ENCODE measurements at places on chromosomes 3 and 15.

- no peak for DNase-seq
Measured at GRCh38 chr15:68154923-68155559, 50.1 kb downstream of the CALML4 start.

- DNase-seq: no peak
Measured at GRCh38 chr15:89034305-89034704, 54.0 kb upstream of the ABHD2 start.

DNA sequence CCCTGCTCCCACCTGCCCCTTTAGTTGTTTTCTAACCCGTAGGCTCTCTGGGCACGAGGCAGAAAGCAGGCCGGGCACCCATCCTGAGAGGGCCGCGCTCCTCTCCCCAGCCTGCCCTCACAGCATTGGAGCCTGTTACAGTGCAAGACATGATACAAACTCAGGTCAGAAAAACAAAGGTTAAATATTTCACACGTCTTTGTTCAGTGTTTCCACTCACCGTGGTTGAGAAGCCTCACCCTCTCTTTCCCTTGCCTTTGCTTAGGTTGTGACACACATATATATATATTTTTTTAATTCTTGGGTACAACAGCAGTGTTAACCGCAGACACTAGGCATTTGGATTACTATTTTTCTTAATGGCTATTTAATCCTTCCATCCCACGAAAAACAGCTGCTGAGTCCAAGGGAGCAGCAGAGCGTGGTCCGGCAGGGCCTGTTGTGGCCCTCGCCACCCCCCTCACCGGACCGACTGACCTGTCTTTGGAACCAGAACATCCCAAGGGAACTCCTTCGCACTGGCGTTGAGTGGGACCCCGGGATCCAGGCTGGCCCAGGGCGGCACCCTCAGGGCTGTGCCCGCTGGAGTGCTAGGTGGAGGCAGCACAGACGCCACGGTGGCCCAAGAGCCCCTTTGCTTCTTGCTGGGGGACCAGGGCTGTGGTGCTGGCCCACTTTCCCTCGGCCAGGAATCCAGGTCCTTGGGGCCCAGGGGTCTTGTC is 48.5 kb downstream of the PGPEP1L start:
- no peak for DNase-seq

DNA sequence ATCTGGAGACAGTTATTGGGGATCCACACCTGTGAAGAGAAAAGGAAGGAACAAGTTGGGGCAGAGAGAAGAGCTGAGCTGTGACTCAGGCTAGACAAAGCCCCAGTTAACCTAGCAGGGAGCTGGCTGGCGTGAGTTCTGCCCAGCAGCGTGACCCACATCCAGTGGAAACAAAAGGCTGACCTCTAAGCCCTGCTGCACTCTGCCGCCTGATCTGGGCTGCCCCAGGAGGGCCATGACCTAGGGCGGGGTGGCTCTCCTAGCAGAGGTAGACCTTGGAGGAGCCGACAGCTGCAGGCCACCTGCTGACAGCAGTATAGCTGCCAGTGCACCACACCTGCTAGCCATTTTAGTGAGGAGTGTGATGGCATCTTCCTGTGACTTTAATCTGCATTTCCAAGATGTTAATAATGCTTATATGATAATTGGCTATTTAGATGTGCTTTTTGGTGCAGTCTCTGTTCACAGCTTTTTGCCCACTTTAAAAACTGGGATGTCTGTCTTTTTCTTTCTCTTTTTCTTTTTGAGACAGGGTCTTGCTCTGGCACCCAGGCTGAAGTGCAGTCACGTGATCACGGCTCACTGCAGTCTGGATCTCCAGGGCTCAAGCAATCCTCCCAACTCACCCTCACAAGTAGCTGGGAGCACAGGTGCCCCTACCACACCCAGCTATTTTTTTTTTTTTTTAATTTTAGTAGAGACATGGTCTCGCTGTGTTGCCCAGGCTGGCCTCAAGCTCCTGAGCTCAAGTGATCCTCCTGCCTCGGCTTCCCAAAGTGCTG is 78.1 kb downstream of the LSM3 start:
- no peak for DNase-seq

- DNase-seq: no peak
Measured at GRCh38 chr15:100833417-100834389, 45.9 kb upstream of the ALDH1A3 start.

DNA sequence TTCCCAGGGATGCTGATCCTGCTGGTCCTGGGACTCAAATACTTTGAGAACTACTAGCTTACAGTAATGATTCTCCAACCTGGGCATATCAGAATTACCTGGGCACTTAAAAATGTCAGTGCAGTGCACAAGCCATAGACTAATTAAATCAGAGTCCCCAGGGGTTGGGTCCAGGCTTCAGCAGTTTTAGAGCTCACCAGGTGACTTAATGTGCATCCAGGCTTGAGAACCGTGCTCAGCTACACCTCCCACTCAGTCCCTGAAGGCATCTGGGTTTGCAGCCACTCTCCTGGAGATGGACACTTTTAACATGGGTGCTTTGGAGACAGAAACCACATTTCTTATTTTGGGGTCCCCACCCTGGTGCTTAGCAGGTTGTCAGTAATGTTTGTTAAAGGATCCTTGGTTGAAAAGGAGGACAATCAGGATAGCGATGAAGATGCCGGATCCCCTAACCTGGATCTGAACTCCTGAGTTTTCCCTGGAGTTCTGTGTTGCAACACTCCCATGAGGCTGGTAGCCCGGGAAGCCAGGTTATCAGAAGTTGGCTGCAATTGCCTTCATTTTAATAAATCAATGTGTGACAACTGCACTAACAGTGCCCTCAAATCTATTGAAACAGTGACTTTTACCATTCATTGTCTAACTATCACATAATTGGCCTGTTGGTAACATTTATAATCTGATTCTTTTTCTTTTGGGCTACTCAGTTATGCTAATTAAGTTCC is 48.1 kb downstream of the BFSP2 start:
- no peak for DNase-seq

DNA sequence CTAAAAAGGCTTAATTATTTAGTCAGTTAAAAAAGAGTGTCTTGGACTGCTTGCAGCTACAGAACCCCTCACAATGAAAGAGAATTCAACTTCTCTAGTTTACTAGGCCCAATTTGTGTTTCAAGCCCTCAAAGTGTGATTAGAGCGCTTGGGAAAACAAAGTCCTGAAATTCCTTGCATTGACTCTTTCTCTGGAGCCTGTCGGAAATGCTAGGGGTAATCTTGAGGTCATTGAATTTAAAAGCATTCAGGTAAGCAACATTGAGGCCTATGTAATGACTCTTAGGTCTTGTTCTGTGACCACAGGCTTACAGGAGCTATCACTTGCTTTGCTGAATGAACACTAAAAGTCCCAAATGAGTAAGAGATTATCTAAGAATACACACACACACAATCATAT is 186.0 kb downstream of the NLGN1 start:
- DNase-seq: no peak

DNA sequence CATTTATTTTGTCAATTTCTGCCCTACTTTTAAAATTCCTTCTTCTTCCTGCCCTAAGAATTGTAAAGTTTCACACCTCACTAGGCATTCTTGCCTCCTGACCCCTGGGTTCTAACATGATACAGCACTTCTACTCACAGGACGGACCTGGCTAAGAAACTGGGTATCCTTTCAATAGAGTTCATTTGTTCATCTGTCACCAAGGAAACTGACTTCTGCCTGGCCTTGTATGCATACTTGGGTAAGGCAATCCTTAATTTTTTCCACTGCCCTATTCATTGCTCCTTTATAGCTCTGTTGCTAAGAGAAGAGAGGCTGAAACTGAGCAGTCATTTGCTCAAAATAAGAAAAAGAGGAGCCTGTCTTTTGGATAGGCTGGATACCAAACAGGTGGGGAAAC is 3.3 kb downstream of the RGMA start:
- DNase-seq: no peak

DNA sequence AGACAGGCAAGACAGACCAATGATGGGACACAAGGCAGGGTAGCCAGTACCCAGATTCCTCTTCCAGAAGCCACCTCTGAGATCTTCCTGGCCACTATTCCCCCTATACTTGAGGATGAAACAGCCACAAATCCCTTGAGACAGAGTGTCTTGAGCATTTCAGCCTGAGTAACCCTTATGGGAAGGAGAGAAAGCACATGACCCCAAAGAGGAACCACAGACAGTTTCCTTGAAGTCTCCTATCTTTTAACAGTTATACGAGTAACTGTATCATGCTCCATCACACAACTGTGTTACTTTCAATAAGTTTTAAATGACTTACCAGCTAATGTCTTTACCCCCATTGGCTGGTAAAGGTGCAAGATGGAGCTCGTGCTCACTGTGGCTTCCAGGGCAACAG is 9.3 kb downstream of the VIPR1 start:
- DNase-seq: no peak

DNA sequence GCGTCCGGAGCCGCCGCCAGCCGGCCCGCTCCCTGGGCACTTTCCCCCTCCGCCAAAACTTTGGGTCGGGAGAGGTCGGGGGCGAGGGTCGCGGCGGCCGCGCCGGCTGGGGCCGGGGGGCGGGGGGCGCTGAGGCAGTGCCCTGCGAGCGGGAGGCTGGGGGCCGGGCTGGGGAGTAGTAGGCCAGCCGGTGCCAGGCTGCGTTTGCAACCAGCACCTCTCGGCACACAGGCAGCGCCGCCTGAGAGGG is 452 bp downstream of the BBX start:
- DNase-seq: no peak

GRCh38 chr3:172102123-172102882 is 62.9 kb downstream of the FNDC3B start:
- no peak for DNase-seq

GRCh38 chr3:182692021-182692420 is 101.3 kb upstream of the ATP11B start:
- DNase-seq: no peak

- no peak for DNase-seq
Measured at GRCh38 chr3:73258057-73258456, 196.6 kb downstream of the EBLN2 start.

DNA sequence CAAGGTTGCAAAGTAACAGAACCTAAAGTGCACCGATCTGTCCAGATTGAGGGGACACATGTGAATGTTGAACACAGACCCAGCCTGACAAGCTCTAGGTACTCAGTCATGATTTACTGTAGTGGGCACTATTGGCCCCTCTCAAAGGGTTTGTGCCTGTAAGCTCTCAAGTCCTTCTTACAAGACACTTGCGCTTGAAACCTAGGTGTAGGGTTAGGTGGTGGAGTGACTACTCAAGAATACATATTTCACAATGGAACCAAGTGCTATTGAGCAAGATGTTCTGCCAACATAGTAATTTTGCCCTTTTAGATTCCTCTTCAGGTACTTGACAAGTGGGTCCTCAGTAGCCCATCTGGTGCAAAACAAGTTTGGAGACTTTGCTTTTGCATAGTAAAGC is 169.9 kb downstream of the AKAP13 start:
- no peak for DNase-seq

- DNase-seq: no peak
Measured at GRCh38 chr3:197513953-197514785, 41.6 kb downstream of the BDH1 start.

- DNase-seq: no peak
Measured at GRCh38 chr3:49901366-49902339, 2.0 kb downstream of the MST1R start.

- DNase-seq: no peak
Measured at GRCh38 chr3:33602829-33603228, 115.2 kb downstream of the CLASP2 start.

DNA sequence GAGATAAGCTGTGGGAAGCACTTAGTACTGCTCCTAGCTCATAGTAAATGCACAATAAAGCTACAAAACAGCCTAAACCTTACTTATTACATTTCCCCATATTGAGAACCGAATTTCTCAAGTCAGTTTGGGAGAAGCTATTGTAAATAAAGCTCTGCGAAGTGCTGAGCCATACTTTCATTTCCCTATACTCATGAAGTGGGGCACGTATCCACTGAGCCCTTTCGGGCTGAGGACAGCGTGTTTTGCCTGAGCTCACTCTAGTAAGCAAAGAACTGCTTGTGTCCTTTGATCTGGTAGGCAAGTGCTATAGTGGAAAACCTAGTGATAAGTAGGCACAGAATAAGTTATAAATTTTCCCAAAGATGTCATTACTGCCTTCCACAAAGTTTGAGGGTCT is 165.0 kb downstream of the RSL24D1 start:
- DNase-seq: no peak

DNA sequence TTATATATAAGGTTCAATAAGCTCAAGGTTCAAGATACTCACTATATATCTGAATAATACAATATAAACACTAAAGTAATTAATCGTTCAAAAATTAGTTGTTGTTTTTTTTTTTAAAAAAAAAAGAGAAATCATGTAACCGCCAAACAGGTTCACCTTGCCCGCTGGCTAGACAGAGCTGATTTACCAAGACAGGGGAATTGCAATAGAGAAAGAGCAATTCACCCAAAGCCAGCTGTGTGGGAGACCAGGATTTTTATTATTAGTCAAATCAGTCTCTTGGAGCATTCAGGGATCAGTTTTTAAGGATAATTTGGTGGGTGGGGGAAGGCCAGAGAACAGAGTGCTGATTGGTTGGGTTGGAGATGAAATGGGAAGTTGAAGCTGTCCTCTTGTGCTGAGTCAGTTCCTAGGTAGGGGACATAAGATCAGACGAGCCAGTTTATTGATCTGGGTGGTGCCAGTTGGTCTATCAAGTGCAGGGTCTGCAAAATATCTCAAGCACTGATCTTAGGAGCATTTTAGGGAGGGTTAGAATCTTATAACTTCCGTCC is 7.9 kb downstream of the HIGD1A start:
- DNase-seq: no peak

GRCh38 chr3:156323466-156323865 is 203.1 kb downstream of the KCNAB1 start:
- no peak for DNase-seq

DNA sequence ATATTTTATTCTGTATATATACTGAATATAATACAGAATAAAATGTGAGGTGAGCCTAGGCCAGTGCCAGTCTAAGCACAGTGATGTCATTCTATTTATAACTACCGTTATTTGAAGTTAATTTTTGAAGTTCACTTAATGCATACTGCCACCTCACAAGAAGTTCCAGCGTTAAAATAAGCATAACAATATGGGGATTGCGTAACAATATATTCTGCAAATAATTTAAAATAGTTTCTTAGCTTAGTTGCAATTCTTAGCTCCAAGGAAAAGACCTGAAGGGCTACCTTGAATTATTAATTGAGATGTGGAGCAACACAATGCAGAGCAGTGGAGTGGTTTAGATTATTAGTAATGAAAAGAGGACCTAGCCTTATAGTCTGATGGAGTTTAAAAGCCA is 390.5 kb upstream of the ROBO1 start:
- no peak for DNase-seq
